ENCODE measurements at places on chromosomes 11 and 22. TPM values are rescaled to one million over a fixed set of nuclear protein-coding genes. Genes with fewer than 3 reads are reported as not detected.

Gene ZNRD2
- total RNA-seq, result 39.2 TPM

Gene KLHL35
- 0.26 TPM for total RNA-seq

Gene MS4A14
- total RNA-seq, result not detected

Gene SCGB2A2
- total RNA-seq, result not detected

DNA sequence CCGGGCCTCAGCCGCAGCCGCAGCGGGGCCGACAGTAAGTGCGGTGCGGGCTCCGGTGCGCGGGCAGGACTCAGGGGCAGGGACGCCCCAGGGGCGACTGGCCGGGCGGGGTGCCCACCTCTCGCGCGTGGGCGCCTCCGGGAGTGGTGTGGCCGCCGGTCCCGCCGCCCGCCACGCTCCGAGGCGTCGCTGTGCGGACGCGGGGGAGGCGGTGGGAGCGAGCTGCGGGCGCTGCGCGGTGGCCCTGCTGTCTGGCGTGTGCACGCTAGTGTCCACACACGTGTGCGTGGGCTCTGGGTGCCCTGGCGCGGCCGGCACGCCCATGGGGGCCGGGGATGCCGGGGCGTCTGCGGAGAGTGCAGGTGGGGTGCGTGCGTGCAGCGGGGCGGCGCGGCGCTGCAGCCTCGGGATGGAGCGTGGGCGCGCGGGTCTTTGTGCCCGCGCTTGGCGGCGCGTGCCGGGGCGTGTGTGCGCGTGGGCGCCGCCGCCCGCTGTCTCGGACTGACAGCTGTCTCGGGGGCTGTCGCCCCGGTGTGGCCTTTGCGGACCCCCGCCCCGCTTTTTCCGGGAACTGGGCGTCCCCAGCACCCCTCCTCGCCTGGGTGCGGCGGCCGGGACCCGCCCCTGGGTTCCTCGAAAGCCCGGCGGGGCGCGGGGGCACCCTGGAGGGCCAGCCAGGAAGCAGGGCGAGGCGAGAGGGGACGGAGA is 804 bp downstream of the KCNK4 start:
- peaks cover 14% of the 10 kb centered on the region for H3K4me1 ChIP-seq
- DNase-seq, result no peak
- H3K27me3 ChIP-seq, result peaks cover 54% of the 10 kb centered on the region
- H3K4me3 ChIP-seq, result no peak overlapping the region
- H3K36me3 ChIP-seq, result peaks cover 2% of the 10 kb centered on the region

GRCh38 chr11:34001557-34002064 is 49.9 kb upstream of the CAPRIN1 start:
- H3K4me1 ChIP-seq, result peaks cover 10% of the 10 kb centered on the region
- no peaks in the 10 kb centered on the region for H3K36me3 ChIP-seq
- no peak overlapping the region for H3K4me3 ChIP-seq
- H3K27me3 ChIP-seq, result peaks cover 45% of the 10 kb centered on the region
- no peak overlapping the region for H3K27ac ChIP-seq

- H3K4me3 ChIP-seq, result no peak overlapping the region
- DNase-seq, result no peak
- peaks cover 8% of the 10 kb centered on the region for H3K4me1 ChIP-seq
Observed at GRCh38 chr11:709109-709997, 3.3 kb downstream of the EPS8L2 start.

DNA sequence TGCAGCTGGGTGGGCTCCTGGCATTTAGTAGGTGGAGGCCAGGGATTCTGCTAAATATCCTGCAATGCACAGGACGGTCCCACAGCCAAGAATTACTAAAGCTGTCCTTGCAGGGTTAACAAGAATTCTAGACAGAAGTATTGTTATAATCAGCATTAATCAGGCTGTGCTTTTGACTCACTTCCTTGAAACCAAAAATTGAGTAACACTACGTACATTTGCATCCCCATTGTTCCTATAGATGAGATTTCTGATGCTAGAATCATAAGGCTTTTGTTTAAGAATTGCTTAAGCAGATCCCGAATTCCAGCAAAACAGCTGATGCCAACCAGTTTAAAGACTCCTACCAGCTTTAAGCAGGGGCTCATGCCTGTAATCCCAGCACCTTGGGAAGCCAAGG is 11.4 kb downstream of the SLC6A5 start:
- no peak for DNase-seq
- H3K4me1 ChIP-seq, result peaks cover 8% of the 10 kb centered on the region
- no peaks in the 10 kb centered on the region for H3K36me3 ChIP-seq

GRCh38 chr11:44066732-44067141 is 667 bp downstream of the ACCS start:
- no peaks in the 10 kb centered on the region for H3K36me3 ChIP-seq
- peaks cover 6% of the 10 kb centered on the region for H3K27me3 ChIP-seq

- peak overlapping the region; percentile 81 for H3K4me3 ChIP-seq
- peaks cover 67% of the 10 kb centered on the region for H3K4me1 ChIP-seq
- no peaks in the 10 kb centered on the region for H3K27me3 ChIP-seq
- no peak for DNase-seq
Observed at GRCh38 chr11:61332281-61332796, 566 bp downstream of the DDB1 start.

- H3K27me3 ChIP-seq, result no peaks in the 10 kb centered on the region
- no peak overlapping the region for H3K4me3 ChIP-seq
- DNase-seq, result no peak
- H3K4me1 ChIP-seq, result no peaks in the 10 kb centered on the region
- no peaks in the 10 kb centered on the region for H3K36me3 ChIP-seq
- no peak overlapping the region for H3K27ac ChIP-seq
Observed at GRCh38 chr22:45538281-45538680, 35.6 kb downstream of the FBLN1 start.

- peaks cover 80% of the 10 kb centered on the region for H3K36me3 ChIP-seq
- DNase-seq, result no peak
- no peaks in the 10 kb centered on the region for H3K27me3 ChIP-seq
- H3K4me3 ChIP-seq, result no peak overlapping the region
Observed at GRCh38 chr22:30297991-30298701, 8.8 kb upstream of the CASTOR1 start.

DNA sequence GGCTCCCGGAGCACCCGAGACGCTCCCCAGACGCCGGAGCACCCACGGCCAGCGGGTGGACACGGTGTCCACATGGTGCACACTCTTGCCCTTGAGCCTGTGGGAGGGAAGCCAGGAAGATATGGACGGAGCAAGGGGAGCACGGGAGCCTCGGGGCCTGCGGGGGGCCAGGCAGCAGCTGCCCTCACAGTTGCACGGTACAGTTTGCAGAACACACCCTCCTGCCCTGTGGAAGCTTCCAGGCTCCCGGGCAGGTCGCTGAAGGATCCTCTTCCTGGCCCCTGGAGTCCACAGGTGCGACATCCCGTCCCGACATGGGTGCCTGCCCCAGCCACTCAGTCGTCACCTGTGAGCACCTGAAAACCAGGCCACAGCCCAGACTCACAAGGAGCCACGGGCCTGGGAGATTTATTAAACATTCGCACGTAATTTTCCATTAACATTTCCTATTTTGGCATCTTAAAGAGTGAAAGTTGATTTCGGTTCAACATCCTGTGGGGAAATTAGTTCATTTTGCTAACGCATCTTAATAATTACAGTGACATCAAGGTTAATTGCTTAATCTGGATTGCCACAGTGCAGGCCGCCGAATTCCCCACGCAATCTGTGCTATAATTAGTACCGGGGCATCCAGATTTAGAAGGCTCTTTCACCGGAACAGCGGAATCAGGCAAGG is 253.3 kb downstream of the BRD1 start:
- no peak for DNase-seq
- H3K36me3 ChIP-seq, result no peaks in the 10 kb centered on the region
- H3K27me3 ChIP-seq, result no peaks in the 10 kb centered on the region
- no peak overlapping the region for H3K4me3 ChIP-seq
- no peaks in the 10 kb centered on the region for H3K4me1 ChIP-seq

DNA sequence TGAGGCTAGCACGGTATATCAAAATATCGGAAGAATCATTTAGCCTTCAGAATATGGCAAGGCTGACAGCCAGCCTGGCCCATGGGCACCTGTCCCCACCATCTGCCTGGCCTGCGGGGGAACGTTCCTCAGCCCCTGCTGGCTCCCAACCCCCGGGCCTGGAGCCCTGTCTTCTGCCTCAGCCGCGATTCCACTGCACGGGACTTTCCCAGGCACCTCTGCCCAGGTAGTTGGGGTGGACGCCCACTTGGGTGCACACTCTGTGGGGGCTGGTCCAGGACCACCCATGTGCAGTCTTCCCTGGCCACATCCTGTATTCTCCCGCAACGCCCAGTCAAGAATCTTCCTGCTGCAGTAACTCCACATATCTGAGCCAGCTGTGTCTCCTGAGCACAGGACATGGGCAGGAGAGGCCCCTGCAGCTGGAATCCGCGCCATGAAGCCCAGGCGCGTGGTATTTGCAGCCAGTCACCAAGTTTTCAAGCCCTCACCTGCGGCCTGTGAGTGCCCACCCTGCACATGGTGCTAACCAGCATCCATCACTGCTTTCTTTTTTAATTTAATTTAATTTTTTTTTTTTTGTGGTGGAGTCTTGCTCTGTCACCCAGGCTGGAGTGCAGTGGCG is 77.9 kb downstream of the KCNQ1 start:
- no peaks in the 10 kb centered on the region for H3K27me3 ChIP-seq
- no peak for DNase-seq
- peaks cover 20% of the 10 kb centered on the region for H3K4me1 ChIP-seq
- H3K36me3 ChIP-seq, result no peaks in the 10 kb centered on the region
- H3K4me3 ChIP-seq, result no peak overlapping the region

GRCh38 chr22:37343348-37343747 is 61.0 kb downstream of the CYTH4 start:
- no peak overlapping the region for H3K27ac ChIP-seq
- H3K4me1 ChIP-seq, result no peaks in the 10 kb centered on the region
- H3K36me3 ChIP-seq, result no peaks in the 10 kb centered on the region
- DNase-seq, result no peak
- peaks cover 7% of the 10 kb centered on the region for H3K27me3 ChIP-seq
- H3K4me3 ChIP-seq, result no peak overlapping the region

DNA sequence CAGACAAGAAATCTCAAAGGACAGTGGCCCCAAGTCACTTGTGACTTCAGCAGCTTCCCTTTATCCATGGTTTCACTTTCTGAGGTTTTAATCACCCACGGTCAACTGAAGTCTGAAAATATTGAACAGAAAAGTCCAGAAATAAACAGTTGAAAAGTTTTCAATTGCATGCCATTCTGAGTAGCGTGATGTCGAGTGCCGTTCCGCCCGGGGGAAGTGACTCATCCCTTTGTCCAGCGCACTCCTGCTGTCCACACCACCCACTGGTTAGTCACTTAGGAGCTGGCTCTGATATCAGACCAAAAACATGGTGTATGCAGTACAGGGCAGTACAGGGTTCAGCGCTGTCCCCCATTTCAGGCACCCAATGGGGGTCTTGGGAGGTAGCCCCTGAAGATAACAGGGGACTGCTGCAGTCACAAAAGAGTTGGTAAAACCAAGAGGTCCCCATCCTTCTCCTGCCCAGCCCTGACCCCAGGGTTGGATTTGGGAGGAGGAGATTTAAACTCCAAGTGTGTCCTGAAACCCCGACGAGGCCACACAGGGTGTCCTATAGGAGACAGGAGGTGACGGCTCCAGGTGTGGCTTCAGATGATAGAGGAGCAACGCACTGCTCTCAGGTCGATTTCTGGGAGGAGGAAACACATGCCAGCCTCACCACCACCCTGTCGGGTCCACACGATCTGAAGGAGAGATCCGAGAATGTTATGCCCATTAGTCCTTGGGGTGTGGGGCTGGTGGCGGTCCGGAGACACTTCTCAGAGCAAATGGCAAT is 390.1 kb downstream of the CTTN start:
- no peak for DNase-seq
- H3K4me3 ChIP-seq, result no peak overlapping the region
- H3K27me3 ChIP-seq, result no peaks in the 10 kb centered on the region
- H3K4me1 ChIP-seq, result no peaks in the 10 kb centered on the region
- H3K27ac ChIP-seq, result no peak overlapping the region

- peaks cover 20% of the 10 kb centered on the region for H3K27me3 ChIP-seq
- H3K4me1 ChIP-seq, result no peaks in the 10 kb centered on the region
- no peak overlapping the region for H3K27ac ChIP-seq
- H3K4me3 ChIP-seq, result no peak overlapping the region
Observed at GRCh38 chr22:44422746-44423380, 75.2 kb downstream of the RTL6 start.

DNA sequence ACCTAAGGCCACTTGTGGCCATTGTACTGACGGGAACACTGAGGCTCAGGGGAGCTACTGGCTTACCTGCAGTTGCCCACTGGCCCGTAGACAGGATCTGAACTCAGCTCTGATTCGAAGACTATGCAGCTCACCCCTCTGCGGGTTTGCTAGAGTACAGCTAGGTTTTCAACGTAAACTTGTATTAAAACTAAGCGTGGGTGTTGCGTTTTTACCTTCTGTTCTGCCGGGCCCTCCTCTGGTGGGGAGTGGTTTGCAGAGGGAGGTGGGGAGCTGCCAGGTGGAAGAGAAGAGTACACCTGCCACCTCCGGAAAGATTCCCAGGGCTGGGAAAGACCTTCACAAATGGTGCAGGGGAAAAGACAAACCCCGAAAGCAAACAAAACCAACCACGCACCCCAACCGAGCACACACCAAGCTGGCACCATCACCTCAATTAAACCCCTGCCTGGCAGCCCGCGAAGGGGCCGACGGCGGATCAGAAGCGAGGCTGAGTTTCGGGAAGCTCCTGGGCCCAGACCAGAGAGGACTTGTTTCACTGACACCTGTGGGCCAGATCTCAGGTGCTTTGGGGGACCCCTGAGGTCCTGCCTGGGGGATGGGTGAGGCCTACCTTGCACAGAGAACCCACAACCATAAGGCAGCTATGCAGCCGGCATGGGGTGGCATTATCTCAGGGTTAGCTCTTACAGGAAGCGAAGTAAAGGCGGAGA is 37.7 kb downstream of the SHISAL1 start:
- no peak overlapping the region for H3K27ac ChIP-seq
- H3K4me1 ChIP-seq, result no peaks in the 10 kb centered on the region
- H3K27me3 ChIP-seq, result peaks cover 22% of the 10 kb centered on the region
- no peaks in the 10 kb centered on the region for H3K36me3 ChIP-seq
- no peak for DNase-seq

- H3K36me3 ChIP-seq, result no peaks in the 10 kb centered on the region
- H3K27me3 ChIP-seq, result peaks cover 8% of the 10 kb centered on the region
- DNase-seq, result no peak
- no peaks in the 10 kb centered on the region for H3K4me1 ChIP-seq
- no peak overlapping the region for H3K27ac ChIP-seq
Observed at GRCh38 chr11:69361466-69361865, 67.5 kb downstream of the MYEOV start.

- H3K36me3 ChIP-seq, result no peaks in the 10 kb centered on the region
- DNase-seq, result no peak
- no peaks in the 10 kb centered on the region for H3K4me1 ChIP-seq
Observed at GRCh38 chr22:45919504-45920286, 57.3 kb downstream of the WNT7B start.

DNA sequence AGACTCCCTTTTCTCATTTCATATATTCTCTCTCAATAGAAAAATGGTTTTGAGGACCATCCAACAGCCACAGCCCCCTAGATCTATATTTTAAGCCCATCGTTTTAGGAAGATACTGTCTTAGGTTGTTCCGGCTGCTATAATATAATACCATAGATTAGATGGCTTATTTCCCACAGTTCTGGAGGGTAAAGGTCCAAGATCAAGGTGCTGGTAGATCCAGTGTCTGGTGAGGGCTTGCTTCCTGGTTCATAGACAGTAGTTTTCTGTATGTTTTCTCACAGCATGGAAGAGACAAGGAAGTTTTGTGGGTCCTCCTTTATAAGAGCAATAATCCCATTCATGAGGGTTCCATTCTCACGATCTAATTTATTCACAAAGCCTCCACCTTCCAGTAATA is 215.1 kb downstream of the AASDHPPT start:
- no peak overlapping the region for H3K4me3 ChIP-seq
- no peaks in the 10 kb centered on the region for H3K36me3 ChIP-seq
- no peak for DNase-seq
- no peak overlapping the region for H3K27ac ChIP-seq
- no peaks in the 10 kb centered on the region for H3K4me1 ChIP-seq

- H3K36me3 ChIP-seq, result peaks cover 17% of the 10 kb centered on the region
- no peak overlapping the region for H3K4me3 ChIP-seq
- H3K4me1 ChIP-seq, result peaks cover 16% of the 10 kb centered on the region
- H3K27me3 ChIP-seq, result no peaks in the 10 kb centered on the region
- DNase-seq, result no peak
- no peak overlapping the region for H3K27ac ChIP-seq
Observed at GRCh38 chr11:96043291-96043690, 119.4 kb upstream of the MTMR2 start.

All from activated CD8-positive, alpha-beta T cell treated with anti-CD3 and anti-CD28 coated beads, Interleukin-2, amount 10 ng/mL, durations not matched to agents 7 days and 5 days (primary cell).